Brain microvascular endothelial cell (primary cell): ENCODE measurements at places on chromosomes 6 and 20.

- DNase-seq: no peak
These were observed 11.5 kb downstream of the MAPK14 start for GRCh38 chr6:36039112-36039511.

DNA sequence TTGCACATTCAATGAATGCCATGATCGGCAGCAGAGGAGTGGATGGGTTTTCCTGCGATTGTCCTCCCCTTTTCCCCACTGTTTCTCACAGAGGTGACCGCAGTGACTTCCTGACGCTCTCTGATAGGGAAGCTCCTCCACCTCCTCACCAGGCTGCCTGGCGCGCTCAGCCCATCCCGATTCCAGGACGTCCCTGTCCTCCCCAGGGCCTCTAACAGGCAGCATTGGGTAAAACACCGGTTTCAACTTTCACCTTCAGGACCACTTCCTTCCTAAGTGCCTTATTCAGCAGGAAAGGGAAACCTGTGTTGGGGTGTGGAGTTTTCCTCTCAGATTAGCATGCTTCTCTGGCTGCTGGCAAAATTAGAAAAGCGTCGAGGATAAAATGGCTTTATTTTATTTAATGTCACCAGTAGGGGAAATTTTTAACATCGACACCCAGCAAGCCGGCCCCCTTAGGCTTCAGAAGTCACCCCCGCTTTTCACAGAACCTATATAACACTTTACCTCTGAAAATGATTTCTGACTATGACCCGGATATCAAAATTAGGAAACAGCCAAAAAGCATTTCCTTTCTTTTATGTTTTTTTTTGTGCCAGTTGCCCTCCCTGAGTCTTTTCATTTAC is 570.4 kb upstream of the GJE1 start:
- DNase-seq: peak; percentile 5

- DNase-seq: peak; percentile 65
These were observed at the start of gene LAMA2 for GRCh38 chr6:128882991-128883611. LAMA2 (plus strand) TSS chr6:128883138; CDS start chr6:128883246, 108 bp downstream.

DNA sequence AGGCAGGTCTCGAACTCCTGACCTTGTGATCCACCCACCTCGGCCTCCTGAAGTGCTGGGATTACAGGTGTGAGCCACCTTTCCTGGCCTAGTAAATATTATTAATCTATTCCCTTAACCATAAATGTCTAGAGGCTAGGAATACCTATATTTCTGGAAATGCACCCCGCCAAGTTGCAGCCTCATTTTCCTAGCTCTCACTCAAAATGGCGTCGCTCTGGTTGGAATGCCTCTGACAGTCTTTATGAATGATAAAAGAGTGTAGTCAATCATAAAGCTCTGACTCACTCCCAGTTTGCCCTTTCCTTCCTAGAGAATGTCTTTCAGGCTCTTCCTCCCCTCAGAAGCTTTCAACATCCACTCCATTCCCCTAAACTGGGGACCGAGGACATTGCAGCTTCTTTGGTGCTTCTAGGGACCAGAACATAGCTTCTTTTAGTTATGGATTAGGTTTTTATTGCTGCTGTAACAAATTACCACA is 14.1 kb upstream of the TRIM26 start:
- no peak for DNase-seq

DNA sequence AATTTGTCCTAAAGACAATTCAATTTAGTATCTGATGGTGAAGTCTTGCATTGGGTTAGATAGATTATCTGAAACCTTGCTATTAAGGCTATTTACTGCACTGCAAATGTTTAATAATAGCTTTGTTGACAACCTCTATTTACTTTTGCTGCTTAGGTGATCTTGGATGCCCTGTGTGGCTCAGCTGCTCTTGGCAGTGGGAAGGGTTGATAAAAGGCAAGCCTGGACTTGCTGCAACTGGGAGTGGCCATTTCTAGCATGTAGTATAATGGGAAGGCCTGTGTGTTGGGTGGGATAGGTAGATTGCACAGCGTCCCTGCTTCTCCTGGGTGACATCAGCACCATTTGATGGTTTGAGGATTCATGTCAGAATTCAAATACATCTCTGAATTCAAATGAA is 49.1 kb downstream of the ARMC2 start:
- peak; percentile 37 for DNase-seq

DNA sequence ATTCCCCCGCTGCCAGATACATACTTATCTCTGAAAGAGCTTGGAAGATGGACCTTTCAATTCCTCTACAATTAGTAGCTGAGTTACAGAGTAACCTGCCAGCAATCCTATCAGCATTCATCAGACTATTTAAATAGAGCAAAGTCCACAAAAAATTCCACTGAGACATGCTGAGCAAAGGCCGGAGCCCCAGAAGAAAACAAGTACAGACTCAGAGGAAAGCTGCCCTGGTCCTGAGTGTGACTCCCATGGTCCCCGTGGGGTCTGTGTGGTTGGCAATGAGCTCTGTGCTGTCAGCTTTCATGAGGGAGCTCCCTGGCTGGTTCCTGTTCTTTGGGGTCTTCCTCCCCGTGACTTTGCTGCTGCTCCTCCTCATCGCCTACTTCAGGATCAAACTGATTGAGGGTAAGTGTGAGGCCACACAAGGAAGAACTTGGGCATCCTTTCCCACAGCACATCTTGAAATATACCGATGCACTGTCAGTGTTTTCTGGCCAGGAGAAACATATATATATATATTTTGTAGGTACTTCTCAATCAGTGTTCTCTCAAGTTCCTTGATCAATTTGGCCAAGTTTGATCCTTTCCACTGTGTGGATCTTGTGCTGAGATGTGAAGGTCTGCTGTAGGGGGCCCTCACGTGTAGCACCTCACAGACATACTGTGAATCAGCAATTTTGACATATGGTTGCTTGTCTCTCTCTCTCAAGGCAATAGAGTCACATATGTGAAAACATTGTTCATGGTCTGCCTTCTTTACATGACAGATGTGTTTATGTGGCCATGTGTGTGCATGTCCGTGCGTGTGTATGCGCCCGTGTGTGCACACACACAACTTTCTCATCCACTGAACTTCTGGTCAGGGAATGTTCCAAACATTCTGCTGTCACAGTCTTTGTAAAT is at the start of gene SMLR1:
TSS of gene SMLR1 (plus strand) at position 160 of the 903 bp plus-strand sequence. CDS start at position 168, 8 bp downstream.
- DNase-seq: no peak

DNA sequence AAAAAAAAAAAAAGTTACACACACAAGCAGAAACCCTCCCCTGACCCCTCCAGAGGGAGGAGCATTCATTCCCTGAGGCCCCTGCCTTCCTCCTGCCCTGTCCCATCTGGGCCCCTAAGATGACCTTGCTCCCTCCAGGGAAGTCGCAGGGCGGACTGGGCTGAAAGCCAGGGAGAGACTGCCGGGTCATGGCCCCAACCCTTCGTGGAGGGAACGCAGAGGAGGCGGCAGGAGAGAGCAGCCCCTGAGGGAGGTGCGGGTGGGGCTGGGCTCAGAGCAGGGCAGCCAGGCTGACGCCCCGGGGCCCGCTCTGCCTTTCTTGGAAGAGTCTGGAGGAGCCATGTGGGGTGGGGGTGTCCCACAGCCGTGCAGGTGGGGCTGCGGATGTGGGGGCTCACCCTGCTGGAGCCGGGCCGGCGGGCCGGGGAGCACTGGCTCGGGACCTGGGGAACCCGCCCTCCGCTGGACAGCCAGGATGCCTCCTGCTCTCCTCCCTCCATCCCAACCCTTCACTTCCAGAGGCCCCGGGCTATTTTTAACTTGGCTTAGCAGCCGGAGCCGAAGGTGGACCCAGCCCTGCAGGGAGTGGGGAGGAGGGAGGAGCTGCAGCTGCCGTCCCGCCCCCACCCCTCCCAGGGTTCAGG is 15.0 kb upstream of the ABHD16B start:
- no peak for DNase-seq

DNA sequence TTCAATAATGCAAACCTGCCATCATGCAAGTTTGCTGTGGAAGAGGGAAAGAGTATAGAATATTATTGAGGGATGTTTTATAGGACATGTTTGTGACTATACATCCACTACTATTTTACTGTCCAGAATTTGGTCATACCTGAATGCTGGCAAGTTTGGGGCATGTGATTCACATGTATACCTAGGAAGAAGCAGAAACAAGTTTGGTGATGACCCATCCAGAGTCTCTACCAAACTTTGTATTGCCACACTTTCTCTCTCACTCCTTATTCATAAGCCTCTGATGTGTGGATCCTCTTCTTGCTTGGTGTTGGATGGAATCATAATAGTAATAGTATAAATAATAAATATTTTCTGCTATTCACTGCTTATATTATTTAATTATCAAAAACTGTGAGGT is 108.5 kb upstream of the FLRT3 start:
- no peak for DNase-seq

- DNase-seq: peak; percentile 87
These were observed 14.0 kb downstream of the UST start for GRCh38 chr6:148760568-148761526.

- no peak for DNase-seq
These were observed 51.8 kb downstream of the CDH26 start for GRCh38 chr20:60009826-60010616.

DNA sequence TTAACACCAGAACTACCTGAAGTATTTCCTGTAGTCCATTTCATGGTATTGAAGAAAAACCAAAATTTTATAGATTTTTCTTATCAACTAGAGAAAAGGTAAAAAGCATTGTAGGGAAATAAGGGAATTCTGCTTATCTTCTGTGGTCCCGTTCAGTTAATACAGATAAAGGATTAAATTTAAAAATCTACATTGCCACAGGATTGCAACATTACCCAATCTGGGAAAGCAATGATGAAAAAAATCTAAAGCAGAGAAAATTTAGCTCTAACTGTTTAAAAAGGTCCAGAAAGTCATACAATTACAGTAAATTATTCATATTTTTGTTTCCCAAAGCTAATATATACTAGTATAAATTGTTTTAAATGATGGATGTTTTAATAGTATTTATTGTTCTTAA is 18.0 kb downstream of the POLH start:
- DNase-seq: no peak

DNA sequence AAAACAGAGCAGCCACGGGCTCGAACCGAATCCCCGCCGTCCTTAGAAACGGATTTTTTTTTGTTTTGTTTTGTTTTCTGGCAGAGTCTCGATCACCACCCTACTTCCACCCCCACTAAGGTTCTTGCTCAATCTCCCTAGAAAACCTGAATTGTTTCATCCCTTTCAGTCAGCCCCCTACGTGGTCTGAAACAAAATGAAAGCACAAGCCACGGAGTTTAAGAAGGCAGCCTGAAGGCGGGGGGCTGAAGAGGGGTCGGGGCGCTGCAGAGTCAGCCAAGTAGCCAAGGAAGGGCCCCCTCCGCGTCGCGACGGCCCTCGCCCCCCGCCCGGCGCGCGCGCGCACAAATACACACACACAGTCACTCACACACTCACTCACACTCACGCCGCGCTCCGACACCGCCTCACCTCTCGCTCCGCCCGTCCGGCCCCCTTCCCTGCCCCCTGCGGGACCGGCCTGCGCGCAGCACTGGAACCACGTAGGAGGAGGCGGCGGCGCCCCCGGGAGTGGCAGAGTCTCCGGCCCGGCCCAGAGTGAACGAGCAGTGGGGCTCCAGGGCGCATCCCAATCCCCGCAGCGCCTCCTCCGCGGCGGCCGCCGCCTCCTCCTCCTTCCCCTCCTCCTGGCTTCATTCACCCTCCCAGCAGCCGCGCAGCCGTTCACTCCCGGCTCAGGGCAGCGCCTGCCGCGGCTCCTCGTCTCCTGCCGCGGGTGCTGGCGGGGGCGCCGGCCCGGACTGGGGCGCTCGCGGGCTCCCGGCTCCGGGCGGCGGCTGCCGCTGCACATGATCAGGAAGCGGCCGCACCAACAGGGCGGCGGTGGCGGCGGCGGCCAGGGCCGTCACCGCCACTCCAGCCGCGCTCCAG is 1.4 kb downstream of the ATXN1 start:
- peak; percentile 83 for DNase-seq

GRCh38 chr6:7894262-7895124 is 16.1 kb downstream of the TXNDC5 start:
- no peak for DNase-seq

- DNase-seq: peak; percentile 16
These were observed 566.2 kb upstream of the NOX3 start for GRCh38 chr6:156021746-156022396.

GRCh38 chr20:10953437-10953836 is 279.6 kb upstream of the JAG1 start:
- DNase-seq: no peak

- DNase-seq: no peak
These were observed 114.1 kb downstream of the GRM4 start for GRCh38 chr6:34031625-34032383.

GRCh38 chr6:117518870-117519269 is 36.4 kb downstream of the DCBLD1 start:
- DNase-seq: no peak

- DNase-seq: no peak
These were observed 13.9 kb downstream of the CRISP3 start for GRCh38 chr6:49730251-49730650.
